ENCODE measurements at places on chromosomes 3 and 15. TPM values are rescaled to one million over a fixed set of nuclear protein-coding genes. Genes with fewer than 3 reads are reported as not detected.

Gene ISLR2
- total RNA-seq = 0.30 TPM

DNA sequence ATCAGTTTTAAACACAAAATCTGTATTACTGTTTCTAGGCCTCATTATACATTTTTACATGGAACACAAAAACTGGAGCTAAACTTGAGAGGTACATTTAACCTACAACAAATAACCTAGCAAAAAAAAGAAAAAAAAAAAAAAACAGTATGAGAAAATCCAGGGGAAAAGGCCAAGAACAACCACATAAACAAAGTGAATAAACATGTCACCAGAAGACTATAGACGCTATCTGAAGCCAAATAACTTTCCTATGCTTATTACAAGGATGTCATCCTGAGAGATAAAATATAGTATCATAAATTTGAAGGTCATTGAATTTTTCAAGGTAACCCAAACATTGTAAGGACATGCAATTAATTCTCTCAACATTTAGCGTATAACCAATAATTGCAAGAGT, 911.6 kb downstream of the ROBO1 start:
- no peak overlapping the region for H3K4me3 ChIP-seq
- no peak overlapping the region for H3K27ac ChIP-seq
- H3K27me3 ChIP-seq = no peaks in the 10 kb centered on the region
- no peaks in the 10 kb centered on the region for H3K36me3 ChIP-seq

DNA sequence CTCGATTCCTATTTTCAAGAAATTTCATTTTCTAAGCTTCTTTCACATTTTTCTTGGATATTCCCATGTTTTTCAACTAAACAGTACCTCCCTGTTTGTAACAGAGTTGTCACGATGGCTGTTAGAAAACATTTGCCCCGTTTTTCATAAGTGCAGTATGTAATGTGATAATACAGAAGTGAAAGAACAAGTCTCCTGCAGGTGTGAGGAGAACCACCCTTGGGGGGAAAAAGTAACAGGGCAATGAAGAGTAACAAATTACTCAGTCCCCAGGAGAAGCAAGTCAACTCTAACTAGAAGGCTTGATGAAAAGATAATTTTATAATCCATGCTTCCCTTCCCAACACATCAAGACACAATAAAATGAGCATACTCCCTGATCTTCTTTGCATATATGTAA, 493.3 kb downstream of the FOXP1 start:
- no peaks in the 10 kb centered on the region for H3K4me1 ChIP-seq
- H3K27me3 ChIP-seq = no peaks in the 10 kb centered on the region
- DNase-seq = no peak
- H3K4me3 ChIP-seq = no peak overlapping the region
- no peak overlapping the region for H3K27ac ChIP-seq

DNA sequence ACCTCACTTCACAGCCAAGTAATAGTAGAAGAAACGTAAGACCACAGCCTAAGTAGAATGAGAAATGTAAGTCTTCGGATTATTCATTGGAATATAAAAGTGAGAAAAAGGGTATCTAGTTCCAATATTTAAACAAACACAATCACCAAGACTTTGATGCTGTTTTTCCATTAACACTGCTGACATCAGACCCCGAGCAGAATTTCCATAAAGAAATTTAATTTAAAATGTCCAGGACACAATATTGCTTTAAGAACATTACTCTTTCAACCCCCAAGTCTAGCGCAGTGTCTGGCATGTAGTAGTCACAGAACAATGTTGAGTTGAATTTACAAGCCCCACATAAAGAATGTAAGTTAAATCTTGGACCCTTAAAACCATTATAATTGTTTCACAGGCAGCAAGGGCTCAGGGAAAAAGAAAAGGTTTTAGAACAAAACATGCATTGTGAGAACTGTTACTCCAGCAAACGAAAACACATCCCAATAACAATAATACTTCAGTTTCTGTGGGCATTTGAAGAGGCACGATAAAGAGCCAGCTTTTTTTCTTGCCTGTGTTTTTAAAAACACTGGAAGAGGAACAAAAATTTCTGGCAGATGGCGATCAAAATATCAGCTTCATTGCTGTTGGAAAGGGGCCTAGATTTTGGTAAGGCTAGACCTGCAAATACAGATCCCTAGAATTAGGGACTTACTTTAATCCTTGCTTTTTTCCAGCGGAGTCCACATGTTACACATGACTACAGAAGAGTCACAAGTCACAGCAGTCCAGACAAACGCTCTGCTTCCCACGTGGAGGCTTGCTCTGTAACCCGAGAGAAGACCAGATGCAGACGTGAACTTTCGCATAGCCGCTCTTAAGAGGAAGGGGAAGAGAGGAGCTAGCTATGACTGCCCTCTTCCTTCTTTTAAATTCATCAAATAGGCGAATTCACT, 77.9 kb upstream of the IGSF10 start:
- H3K4me3 ChIP-seq = no peak overlapping the region
- no peaks in the 10 kb centered on the region for H3K36me3 ChIP-seq
- H3K27ac ChIP-seq = no peak overlapping the region
- H3K4me1 ChIP-seq = no peaks in the 10 kb centered on the region
- peak; percentile 7 for DNase-seq

- H3K4me3 ChIP-seq = no peak overlapping the region
- no peaks in the 10 kb centered on the region for H3K36me3 ChIP-seq
- peaks cover 17% of the 10 kb centered on the region for H3K4me1 ChIP-seq
- no peak for DNase-seq
- no peak overlapping the region for H3K27ac ChIP-seq
- no peaks in the 10 kb centered on the region for H3K27me3 ChIP-seq
These were observed 59.9 kb downstream of the SMAD6 start for GRCh38 chr15:66761726-66762595.
